ENCODE measurements at places on chromosomes 5 and 9.

- H3K27ac ChIP-seq = no peak overlapping the region
- H3K4me3 ChIP-seq = no peak overlapping the region
- no peaks in the 10 kb centered on the region for H3K27me3 ChIP-seq
- H3K36me3 ChIP-seq = no peaks in the 10 kb centered on the region
- DNase-seq = no peak
- H3K4me1 ChIP-seq = peaks cover 33% of the 10 kb centered on the region
Measured at GRCh38 chr9:136048560-136049411, 46.3 kb downstream of the NACC2 start.

DNA sequence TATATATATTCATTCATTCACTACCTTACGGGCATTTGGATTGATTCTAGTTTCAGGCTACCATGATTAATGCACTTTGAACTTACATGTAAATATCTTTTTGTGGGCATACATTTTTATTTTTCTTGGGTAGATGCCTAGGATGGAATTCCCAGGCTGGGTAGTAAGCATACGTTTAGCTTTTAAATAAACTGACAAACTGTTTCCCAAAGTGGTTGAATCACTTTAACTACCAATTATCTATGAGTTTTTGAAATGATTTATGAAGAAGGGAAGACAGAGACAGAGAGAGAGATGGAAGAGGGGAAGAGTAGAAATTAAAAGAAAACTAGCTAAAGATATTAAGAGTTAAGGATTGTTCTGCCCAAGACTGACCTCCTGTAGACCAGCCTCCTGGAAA, 612.6 kb downstream of the PSAT1 start:
- no peaks in the 10 kb centered on the region for H3K4me1 ChIP-seq
- no peaks in the 10 kb centered on the region for H3K27me3 ChIP-seq
- H3K36me3 ChIP-seq = no peaks in the 10 kb centered on the region
- no peak overlapping the region for H3K4me3 ChIP-seq

DNA sequence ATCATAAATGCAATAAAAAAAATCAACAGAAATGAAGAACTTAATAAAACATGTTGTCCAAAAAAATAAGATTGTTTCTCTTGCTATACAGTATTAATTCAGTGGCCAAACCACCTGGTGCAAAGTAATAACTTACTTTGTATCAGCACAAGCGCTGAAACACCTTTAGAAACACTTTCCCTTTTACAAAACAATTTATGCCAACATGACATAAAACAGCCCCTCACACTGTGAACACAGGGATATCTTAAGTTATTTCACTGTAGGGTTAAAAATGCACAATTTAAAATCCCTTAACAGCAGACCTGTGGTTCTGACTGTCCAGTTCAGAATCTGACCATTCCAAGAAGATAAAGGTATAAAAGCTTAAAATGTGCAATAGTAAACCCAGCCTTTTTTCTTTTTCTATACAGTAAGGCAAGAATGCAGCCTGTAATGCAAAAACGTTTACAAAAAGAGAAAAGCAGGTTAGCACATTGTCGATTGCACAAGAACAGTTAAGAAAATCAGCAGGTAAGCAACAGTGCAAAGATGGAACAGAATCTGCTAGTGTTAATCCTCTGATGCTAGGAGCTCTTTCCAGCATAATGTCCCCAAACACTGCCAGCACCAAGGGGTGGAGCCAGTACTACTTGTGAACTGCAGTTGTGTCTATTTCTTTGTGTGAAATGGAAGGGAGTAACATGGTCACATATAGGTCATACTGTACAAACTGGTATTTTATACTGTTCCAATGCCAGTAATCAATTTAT, 21.6 kb downstream of the RAB14 start:
- DNase-seq = no peak
- peaks cover 6% of the 10 kb centered on the region for H3K4me1 ChIP-seq
- H3K36me3 ChIP-seq = peaks cover 38% of the 10 kb centered on the region
- no peaks in the 10 kb centered on the region for H3K27me3 ChIP-seq
- H3K4me3 ChIP-seq = no peak overlapping the region

DNA sequence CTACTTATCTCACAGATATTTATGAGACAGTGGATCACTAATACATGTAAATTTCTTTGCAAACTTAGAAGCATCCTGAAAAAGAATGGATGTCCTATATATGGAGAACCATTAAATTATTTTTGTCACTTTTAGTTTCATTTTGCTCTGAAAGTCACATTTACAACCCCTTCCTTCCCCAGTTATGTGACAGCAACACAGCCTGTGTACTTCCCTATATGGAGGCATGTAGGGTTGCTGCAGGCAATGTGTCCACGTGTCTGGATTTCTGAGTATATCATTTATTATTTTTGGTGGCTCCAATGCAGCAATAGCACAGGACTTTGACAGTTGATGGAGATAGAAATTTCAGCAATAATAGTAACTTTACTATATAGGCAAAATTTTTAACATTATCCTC, 156.4 kb downstream of the ST8SIA4 start:
- H3K36me3 ChIP-seq = no peaks in the 10 kb centered on the region
- H3K4me3 ChIP-seq = no peak overlapping the region
- no peak overlapping the region for H3K27ac ChIP-seq
- no peak for DNase-seq
- H3K27me3 ChIP-seq = no peaks in the 10 kb centered on the region

DNA sequence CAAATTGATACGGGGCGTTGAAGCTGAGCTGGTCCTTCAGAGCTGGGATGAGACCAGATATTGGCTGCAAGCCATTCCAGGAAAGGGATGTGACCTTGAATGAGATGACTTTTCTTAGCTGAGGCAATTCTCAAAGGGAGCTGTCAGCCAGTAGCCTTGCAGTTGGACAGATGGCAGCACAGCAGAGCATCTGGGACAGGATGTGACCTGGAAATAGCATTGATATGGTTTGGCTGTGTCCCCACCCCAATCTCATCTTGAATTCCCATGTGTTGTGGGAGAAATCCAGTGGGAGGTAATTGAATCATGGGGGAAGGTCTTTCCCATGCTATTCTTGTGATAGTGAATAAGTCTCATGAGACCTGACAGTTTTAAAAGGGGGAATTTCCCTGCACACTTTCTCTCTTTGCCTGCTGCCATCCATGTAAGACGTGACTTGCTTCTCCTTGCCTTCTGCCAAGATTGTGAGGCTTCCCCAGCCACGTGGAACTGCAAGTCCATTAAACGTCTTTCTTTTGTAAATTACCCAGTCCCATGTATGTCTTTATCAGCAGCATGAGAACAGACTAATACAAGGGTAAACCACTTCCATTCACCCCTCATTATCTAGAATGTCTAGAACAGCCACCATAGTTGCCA, 19.8 kb upstream of the MTX3 start:
- no peaks in the 10 kb centered on the region for H3K4me1 ChIP-seq
- no peak for DNase-seq
- H3K27me3 ChIP-seq = no peaks in the 10 kb centered on the region
- no peak overlapping the region for H3K27ac ChIP-seq
- H3K4me3 ChIP-seq = no peak overlapping the region
- H3K36me3 ChIP-seq = no peaks in the 10 kb centered on the region

DNA sequence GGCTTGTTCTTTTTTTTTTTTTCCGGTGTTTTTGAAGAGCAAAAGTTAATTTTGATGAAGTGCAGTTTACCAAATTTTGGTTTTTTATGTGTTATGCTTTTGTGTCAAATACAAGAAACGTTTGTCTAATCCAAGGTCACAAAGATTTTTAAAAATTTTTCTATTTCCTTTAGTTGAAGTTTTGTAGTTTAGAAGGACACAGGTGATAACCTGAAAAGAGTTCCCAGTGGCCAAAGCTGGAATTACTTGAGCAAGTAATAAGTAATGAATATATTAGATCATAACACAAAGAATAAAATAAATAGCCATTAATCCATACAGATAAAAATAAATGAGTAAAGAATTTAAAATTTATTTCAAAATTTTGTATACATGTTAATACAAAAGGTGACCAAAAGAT, 71.5 kb downstream of the FCHO2 start:
- H3K4me3 ChIP-seq = no peak overlapping the region
- no peak for DNase-seq
- H3K4me1 ChIP-seq = peaks cover 23% of the 10 kb centered on the region
- H3K27ac ChIP-seq = no peak overlapping the region
- H3K36me3 ChIP-seq = no peaks in the 10 kb centered on the region

- no peaks in the 10 kb centered on the region for H3K36me3 ChIP-seq
- H3K27ac ChIP-seq = no peak overlapping the region
- peak; percentile 35 for DNase-seq
- H3K27me3 ChIP-seq = peaks cover 4% of the 10 kb centered on the region
Measured at GRCh38 chr5:112551419-112552032, 132.4 kb upstream of the EPB41L4A start.

GRCh38 chr5:85515588-85515987, 1102.2 kb upstream of the COX7C start:
- H3K4me1 ChIP-seq = no peaks in the 10 kb centered on the region
- DNase-seq = no peak
- H3K36me3 ChIP-seq = no peaks in the 10 kb centered on the region
- no peak overlapping the region for H3K4me3 ChIP-seq
- H3K27me3 ChIP-seq = no peaks in the 10 kb centered on the region
- H3K27ac ChIP-seq = no peak overlapping the region

DNA sequence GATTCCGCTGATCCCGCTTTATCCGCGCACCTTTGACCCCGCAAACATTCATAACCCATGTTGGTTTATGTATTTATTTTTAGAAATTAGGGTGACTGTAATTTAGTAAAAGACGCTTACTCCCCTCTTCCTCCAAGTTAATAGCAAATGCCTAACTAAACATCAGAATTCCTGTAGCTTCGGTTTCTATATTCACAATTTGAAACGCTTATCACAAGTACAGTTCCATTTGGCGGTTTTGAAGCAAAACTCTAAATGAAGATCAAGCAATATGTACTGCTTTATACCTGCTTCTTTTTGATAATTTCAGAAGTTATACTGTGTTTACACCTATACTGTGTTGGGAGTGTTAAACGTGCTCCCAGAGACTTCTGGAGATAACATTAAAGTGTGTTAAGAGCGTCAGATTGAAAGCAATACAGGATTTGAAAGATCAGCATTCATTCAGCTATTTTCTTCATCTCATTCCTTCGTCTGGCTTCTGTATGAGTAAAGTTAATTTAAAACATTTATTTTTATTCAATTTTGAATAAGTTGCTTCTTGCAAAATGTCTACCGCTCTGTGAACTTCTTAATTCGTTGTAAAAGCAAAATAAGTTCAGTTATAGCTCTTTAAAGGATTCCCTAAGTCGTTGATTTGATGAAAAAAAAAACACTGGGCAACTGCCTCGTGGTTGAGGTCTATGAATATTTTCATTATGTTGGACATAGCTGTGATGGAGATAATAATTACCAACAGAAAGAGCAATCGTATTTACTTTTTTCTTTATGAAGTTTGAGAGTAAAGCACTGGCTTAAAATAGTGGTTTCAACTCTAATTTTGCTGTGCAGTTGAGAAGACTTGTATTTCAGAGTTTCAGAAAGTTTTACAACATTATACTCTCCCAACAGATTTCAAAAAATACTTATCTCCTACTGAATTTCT, 2.5 kb downstream of the PRDM6 start:
- H3K27me3 ChIP-seq = peaks cover 92% of the 10 kb centered on the region
- no peak for DNase-seq
- peaks cover 12% of the 10 kb centered on the region for H3K4me1 ChIP-seq
- no peak overlapping the region for H3K4me3 ChIP-seq

- H3K27ac ChIP-seq = no peak overlapping the region
- no peak overlapping the region for H3K4me3 ChIP-seq
- no peaks in the 10 kb centered on the region for H3K27me3 ChIP-seq
- H3K36me3 ChIP-seq = no peaks in the 10 kb centered on the region
Measured at GRCh38 chr5:68443091-68443490, 227.5 kb downstream of the PIK3R1 start.

DNA sequence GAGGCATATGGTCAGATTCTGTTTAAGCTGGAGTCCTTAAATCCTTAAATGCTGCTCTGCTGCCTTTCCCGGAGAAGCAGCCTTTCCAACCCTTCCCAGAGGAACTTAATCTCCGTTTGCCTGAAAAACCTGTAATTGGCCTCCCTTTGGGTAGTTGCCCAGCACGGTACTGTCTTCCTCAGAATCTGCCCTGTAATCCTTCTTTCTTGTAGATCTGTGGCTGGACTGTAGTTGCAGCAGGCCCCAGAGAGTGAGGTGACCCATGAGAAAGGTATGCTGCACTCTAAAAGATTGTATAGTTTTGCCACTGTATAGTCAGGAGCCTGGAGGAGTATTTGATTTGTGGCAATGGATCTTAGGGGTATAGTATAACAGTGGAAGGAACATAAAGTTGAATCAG, 11.7 kb downstream of the SPIN1 start:
- peaks cover 35% of the 10 kb centered on the region for H3K4me1 ChIP-seq
- no peaks in the 10 kb centered on the region for H3K27me3 ChIP-seq
- H3K4me3 ChIP-seq = peak overlapping the region; percentile 5
- no peaks in the 10 kb centered on the region for H3K36me3 ChIP-seq
- peak overlapping the region; percentile 66 for H3K27ac ChIP-seq
- DNase-seq = peak; percentile 89

- H3K4me1 ChIP-seq = no peaks in the 10 kb centered on the region
- no peak overlapping the region for H3K27ac ChIP-seq
- no peak overlapping the region for H3K4me3 ChIP-seq
- DNase-seq = no peak
- no peaks in the 10 kb centered on the region for H3K27me3 ChIP-seq
- no peaks in the 10 kb centered on the region for H3K36me3 ChIP-seq
Measured at GRCh38 chr5:109644829-109645228, 44.9 kb upstream of the MAN2A1 start.
